ENCODE measurements at places on chromosomes 7 and 10.

GRCh38 chr10:119642556-119643111, 8.5 kb upstream of the BAG3 start:
- no peak for DNase-seq

DNA sequence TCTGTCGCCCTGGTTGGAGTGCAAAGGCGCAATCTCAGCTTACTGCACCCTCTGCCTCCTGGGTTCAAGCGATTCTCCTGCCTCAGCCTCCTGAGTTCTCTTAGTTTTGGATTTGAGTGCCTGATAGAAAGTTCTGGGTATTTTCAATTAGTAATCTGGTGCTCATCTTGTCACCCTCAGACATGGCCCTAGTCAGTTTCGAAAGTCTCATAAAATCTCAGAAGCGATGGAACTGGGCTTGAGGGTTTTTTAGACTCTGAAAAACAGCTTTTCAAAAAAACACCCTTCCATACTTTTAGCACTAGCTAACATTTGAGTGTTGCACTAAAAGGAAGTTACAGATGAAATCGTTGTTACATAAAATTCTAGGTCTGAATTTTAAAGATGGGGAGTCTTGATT, 9.4 kb upstream of the PIP4K2A start:
- no peak for DNase-seq

GRCh38 chr7:142111499-142111898, at the start of gene MGAM2:
Gene MGAM2 (plus strand): TSS chr7:142111718. CDS start chr7:142116874, 5,156 bp downstream.
- DNase-seq = no peak

GRCh38 chr7:131664570-131664969, 108.1 kb upstream of the PODXL start:
- DNase-seq = no peak

DNA sequence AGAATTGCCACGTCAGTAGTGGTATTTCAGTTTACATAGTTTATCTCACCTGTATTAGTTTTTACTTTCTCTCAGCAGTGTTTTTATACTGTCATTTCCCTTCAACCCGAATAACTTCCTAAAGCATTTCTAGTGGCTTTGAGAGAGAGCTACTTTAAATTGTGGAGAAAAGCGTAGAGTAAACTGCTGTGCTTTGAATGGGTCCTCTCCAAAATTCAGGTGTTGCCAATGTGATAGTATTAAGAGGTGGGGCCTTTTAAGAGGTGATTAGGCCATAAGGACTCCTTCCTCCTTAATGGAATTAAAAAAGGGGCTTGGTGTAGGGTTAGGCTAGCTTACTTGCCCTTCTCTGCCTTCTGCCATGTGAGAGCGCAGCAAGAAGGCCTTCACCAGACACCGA, 98.4 kb downstream of the LCOR start:
- DNase-seq = no peak

DNA sequence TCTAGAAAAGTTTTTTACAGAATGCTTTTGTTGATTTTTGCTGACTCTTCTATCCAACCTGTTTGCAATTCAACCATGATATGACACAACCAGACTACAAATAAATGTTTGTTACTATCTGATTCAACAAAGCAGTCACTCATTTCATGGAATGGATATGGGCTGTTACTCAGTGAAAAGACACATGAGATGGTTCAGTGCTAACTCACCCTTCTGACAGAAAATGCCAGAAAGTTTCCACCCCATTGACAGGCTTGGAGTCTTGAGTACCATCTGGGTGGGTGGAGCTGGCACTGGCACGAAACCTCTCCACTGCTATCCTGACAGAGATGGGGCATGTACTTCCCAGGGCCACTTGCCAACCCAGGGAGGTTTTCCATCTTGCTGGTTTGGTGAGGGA, 39.5 kb downstream of the RBM28 start:
- DNase-seq = no peak

DNA sequence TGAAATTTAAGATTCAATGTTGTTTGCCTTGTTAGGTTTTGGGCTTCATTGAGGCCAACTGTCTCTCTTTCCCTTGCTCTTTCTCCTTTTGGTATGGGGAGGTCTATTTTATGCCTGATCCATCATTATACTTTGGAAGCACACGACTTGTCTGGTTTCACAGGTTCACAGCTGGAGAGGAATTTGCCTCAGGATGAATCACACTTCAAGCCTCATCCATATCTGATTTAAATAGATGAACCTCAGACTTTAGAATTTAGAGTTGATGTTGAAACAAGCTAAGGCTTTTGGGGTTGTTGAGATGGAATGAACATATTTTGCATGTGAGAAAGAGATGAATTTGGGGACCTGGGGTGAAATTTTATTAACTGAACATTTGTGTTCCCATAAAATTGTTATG, 150.5 kb upstream of the IGFBP3 start:
- DNase-seq = no peak

GRCh38 chr10:68269562-68270290, 37.8 kb upstream of the ATOH7 start:
- no peak for DNase-seq

GRCh38 chr10:74000892-74001669, 3.2 kb downstream of the VCL start:
- DNase-seq = no peak

- DNase-seq = no peak
Observed at GRCh38 chr10:4382811-4383210, 443.2 kb upstream of the AKR1E2 start.

DNA sequence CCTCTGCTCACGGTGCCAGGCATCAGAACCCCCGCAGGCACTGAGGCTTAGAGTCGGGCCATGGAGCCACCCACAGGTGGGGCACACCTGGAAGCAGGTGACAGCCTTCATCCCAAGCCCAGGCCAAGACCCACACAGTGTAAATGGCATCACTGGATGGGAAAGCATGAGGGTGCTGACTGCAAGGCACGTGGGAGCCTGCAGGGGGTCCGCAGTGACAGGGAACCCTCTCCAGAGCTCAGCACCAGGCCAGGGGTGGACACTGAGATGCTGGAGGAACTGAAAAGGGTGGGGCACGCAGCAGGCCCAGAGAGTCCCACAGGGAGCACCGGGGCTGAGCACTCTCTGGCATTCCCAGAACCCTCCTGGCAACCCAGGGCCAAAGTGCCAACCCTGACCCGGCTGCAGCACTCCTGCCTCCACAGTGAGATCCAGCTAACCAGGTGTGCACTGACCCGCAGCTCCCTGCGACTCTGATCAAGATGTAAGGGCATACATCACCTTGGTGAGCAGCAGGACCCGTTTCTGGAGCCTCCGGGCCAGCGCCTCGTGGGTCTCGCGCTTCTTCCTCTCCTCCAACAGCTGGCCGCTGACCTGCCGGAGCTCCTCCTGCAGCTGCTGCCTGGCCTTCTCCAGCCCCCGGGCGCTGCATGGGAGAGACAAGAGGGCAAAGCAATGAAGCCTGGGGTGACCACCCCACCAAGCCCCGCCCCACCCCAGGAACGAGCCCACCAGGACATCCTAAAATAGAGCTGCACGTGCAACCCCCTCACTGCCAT, 163.9 kb downstream of the MAD1L1 start:
- no peak for DNase-seq

DNA sequence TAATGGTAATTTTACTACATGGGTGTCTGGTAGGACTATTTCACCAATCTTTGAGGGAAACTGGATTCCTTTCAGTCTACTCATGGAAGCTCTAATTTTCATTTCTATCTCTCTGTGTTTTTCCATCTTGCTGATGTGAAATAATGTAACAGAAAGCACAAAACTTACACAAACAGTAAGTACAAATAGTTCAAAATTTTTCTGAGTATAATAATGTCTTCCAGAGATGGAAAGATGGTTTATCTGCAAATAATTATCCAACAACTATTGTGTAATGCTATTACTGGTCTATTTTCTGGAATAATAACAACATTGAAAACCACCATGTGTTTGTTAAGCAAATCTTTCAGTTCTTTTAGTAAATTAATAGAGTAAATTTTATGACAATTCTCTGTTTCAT, 565.8 kb upstream of the MGMT start:
- no peak for DNase-seq

DNA sequence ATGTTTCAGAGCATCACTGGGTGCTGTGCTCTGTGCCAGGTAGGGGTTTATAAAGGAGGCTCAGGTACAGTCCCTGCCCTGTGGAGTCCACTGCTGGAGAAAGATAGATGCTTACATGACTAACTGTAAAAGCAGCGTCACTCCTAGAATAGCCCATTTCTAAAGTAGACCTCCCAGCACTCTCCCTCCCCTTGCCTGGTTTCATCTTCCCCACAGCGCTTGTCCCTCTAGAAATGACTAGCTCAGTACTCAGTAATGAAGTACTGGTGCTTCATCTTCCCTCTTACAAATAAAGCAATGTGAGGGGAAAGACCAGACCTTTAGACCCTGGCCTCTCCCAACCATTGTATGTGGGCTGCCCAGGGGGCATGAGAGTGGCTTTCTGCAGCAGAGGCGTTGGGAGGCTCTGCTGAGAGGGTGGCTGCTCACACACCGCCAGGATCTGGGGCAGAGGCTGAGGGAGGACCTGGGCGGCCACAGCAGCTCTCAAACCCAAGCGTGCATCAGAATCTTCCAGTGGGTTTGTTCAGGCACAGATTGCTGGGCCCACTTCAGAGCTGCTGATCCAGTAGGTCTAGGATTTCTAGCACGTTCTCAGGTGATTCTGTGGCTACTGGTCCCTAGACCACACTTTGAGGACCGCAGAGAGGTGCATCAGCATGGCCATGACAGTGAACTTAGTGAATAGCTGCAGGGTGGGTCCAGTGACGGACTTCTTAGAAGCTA, 110.3 kb upstream of the ANLN start:
- no peak for DNase-seq

GRCh38 chr7:43824963-43825362, 44.4 kb downstream of the MRPS24 start:
- no peak for DNase-seq

DNA sequence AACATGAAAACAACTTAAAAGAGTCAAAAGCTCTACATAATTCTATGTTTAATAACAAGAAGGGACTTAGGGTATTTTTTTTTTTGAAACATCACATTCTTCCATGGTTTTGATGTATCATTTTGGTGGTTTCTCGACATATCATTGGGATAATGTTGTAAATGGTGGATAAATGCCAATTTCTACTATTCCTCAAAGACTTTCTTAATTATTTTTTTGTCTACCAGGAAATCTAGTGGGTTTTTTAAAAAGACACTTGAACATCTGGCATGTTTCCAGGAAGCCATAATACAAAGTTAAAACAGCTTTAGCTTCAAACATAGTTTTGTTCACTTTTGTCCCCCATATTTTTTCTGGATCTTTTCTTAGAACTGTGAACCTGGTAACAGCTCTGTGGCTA, 200.4 kb downstream of the DKK1 start:
- no peak for DNase-seq

- DNase-seq = no peak
Observed at GRCh38 chr10:131703541-131703940, 197.3 kb upstream of the PPP2R2D start.

DNA sequence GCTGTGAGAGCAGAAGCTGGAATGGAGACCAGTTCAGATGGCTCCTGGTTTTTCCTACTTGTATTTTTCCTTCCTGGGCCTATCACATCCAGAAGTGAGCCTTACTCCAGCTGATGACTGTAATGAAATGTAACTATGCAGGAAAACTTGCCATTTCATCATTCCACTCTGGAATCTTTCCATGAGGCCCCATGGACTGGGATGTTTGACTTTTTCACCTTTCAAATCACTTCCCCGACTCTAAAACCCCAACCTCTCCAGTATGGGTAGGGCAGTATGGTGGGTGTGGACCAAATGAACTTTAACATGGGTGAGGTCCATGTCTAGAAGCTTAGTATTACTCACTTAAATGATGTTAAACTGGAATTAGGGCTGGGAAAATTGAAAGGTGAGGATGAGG, 40.3 kb upstream of the DLD start:
- no peak for DNase-seq

DNA sequence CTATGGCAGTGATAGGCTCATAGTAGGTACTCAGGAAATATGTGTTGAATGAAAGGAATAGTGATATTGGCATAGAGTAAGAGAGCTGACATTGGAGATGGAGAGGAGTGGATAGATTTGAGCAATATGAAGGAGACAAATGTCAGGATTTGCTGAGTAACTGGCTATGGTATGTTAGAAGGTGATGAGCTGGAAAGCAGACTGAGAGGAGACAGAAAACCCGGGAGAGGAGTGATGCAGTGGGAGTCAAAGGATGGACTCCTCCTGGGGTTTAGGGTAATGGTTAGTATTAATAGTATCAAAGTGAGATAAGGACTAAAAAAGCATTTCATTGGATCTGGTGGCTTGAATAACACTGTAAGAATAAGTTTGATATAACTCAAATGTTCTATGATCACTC, 64.8 kb downstream of the CD36 start:
- no peak for DNase-seq

DNA sequence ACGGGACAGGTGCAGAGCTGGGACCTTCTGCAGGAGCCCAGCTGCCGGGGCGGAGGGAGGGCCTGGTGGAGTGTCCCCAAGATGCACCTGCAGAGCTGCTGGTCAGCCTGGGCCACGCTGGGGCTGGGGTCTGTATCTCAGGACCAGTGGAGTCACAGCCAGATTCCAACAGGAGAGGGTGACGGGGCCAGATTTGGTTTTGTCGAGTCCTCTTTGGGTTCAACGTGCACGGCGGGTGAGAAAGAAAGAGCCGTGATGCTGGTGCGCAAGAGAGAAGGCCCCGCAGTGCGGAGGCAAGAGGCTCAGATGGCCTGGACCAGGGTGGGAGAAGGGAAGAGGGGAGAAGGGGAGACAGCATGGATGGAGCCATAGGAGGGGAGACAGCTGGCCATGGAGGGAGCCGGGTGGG, 462.9 kb downstream of the PTPRN2 start:
- DNase-seq = no peak

DNA sequence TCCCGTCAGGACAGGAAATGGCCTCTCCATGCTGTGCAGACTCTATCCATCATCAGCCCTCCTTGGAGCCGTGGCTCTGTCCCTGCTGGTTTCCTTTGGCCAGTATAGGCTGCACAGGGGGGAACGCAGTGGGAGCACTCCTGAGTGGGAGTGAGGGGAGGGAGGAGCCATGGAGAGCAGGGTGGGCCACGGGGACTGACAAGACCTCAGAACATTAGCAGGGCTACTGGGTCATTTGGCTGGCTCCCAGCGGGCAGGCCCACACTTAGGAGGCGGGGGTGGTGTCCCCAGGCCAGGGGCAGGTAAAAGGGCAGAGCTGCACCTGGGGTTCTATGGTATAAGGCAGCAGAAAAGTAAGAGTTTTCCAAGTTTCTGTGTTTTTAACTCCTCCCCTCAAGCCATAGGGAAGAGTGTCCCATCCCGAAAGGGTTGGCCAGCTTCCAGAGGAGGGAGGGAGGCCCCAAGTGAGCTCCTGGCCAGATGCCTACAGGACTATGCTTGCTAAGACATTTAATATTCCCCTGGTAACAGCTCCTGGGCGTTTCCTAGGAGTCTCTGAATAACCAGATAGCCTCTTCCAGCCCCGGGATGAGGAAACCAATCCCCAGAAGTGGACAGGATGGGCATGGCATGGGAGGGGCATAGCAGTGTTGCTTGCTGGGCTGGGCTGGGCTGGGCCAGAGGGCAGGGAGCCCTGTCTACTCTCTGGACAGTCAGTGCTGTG, 5.5 kb upstream of the OPN4 start:
- no peak for DNase-seq

GRCh38 chr7:81534996-81535395, 234.9 kb downstream of the HGF start:
- DNase-seq = no peak

GRCh38 chr7:157558061-157558460, 221.3 kb downstream of the DNAJB6 start:
- no peak for DNase-seq

Measured in DMS53 (cell line).